ENCODE measurements at places on chromosomes 1 and 21.

- no peak for DNase-seq
Observed at GRCh38 chr1:2212532-2213491, 15.3 kb upstream of the SKI start.

- no peak for DNase-seq
Observed at GRCh38 chr1:236747311-236747985, 47.6 kb upstream of the MTR start.

DNA sequence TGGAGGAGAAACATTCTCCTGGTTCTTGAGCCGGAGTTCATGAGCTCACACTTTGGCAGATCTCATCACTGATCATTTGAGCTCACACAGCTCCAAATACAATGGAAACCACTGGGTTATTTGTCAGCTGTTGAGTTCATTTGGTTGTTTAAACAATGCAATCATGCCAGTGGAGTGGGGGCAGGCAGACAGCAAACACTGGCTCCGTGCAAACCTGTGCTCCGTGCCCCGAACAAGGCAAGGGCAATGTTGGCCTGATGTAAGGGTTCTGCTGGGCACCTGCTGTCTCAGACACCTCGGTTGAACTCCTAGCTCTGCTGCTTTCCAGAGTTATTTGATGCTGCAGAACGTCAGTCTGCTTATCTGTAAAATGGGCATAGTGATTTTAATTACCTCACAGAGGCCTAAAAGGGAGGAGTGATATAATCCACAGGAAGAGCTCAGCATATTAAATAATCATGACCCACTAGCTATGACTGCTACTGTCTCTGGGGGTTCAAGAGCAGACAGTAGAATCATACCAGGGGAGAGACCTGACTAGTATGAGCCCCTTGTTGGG is 20.0 kb upstream of the CLIC6 start:
- no peak for DNase-seq

DNA sequence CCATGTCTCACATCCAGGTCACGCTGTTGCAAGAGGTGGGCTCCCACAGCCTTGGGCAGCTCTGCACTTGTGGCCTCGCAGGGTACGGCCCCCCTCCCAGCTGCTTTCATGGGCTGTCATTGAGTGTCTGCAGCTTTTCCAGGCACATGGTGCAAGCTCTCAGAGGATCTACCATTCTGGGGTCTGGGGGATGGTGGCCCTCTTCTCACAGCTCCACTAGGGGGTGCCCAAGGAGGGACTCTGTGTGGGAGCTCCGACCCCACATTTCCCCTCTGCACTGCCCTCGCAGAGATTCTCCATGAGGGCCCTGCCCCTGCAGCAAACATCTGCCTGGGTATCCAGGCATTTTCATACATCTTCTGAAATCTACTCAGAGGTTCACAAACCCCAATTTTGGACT is 219.4 kb downstream of the LRRC7 start:
- no peak for DNase-seq

GRCh38 chr21:42299324-42300044 is 15.7 kb downstream of the TFF3 start:
- DNase-seq, result no peak
